ENCODE measurements at places on chromosomes 7 and 10. TPM values are rescaled to one million over a fixed set of nuclear protein-coding genes. Genes with fewer than 3 reads are reported as not detected.

GRCh38 chr7:141354251-141354650, 197.0 kb upstream of the AGK start:
- no peak for DNase-seq
- no peak overlapping the region for H3K4me3 ChIP-seq
- H3K4me1 ChIP-seq: peaks cover 10% of the 10 kb centered on the region
- H3K27ac ChIP-seq: no peak overlapping the region

The NACAD gene
- 125 TPM for total RNA-seq

GRCh38 chr7:128247640-128248194, 6.6 kb downstream of the LEP start:
- H3K36me3 ChIP-seq: peaks cover 4% of the 10 kb centered on the region
- no peak overlapping the region for H3K27ac ChIP-seq
- no peak overlapping the region for H3K4me3 ChIP-seq
- no peaks in the 10 kb centered on the region for H3K4me1 ChIP-seq
- peaks cover 2% of the 10 kb centered on the region for H3K27me3 ChIP-seq

- DNase-seq: no peak
- no peaks in the 10 kb centered on the region for H3K36me3 ChIP-seq
- no peaks in the 10 kb centered on the region for H3K27me3 ChIP-seq
Measured at GRCh38 chr10:10014846-10015245, 1002.8 kb upstream of the CELF2 start.

- H3K4me1 ChIP-seq: peaks cover 24% of the 10 kb centered on the region
- H3K4me3 ChIP-seq: no peak overlapping the region
- no peaks in the 10 kb centered on the region for H3K27me3 ChIP-seq
- H3K36me3 ChIP-seq: no peaks in the 10 kb centered on the region
- DNase-seq: no peak
- peak overlapping the region; percentile 30 for H3K27ac ChIP-seq
Measured at GRCh38 chr7:80218723-80219122, 84.1 kb downstream of the GNAI1 start.

DNA sequence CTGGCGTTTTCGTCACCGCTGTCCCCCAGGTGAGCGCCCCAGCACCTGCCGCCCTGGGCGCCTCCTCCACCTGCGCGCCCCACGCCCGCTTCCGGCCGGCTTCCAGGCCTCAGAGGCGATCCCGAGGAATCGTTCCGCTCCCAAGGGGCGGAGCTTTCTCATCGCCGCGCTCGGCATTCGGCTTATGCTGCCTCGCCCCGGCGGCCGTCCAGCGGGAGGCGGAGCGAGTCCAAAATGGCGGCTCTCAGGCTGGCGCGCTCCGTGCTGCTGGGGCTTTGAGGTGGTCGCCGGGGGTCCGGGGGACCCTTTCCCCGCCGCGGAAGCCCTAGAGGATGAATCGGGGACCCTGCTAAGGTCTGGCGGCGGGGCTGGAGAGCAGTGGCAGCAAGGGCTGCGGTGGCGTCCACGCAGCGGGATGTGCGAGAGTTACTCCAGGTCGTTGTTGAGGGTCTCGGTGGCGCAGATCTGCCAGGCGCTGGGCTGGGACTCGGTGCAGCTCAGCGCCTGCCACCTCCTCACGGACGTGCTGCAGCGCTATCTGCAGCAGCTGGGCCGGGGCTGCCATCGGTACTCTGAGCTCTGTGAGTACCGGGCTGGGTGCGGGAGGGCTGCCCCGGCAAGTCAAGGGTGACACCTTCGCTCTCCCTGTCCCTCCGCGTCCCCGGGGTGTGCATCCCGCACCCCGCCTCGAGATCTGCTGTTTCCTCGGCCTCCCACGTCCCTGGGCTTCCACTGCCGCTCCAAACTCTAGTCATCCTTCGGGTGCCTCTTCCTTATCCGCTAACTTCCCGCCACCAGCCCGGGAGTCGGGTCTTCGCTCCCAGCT, at the start of gene TAF3:
TAF3 (plus strand) TSS at position 211 of the 826 bp plus-strand sequence; CDS start at position 416, 205 bp downstream.
- H3K4me3 ChIP-seq: peak within 1 kb of the TSS; percentile 100
- H3K27me3 ChIP-seq: peaks cover 3% of the 10 kb centered on the region
- DNase-seq: peak; percentile 96
- peak within 1 kb of the TSS; percentile 88 for H3K27ac ChIP-seq
- H3K36me3 ChIP-seq: no peaks in the 10 kb centered on the region
- H3K4me1 ChIP-seq: peaks cover 7% of the 10 kb centered on the region

GRCh38 chr7:104903044-104903443, 111.0 kb upstream of the KMT2E start:
- no peak overlapping the region for H3K4me3 ChIP-seq
- H3K4me1 ChIP-seq: no peaks in the 10 kb centered on the region
- H3K27ac ChIP-seq: no peak overlapping the region
- DNase-seq: no peak

The CALML3 gene
- total RNA-seq: not detected

The NSUN6 gene
- total RNA-seq: 20.7 TPM

The AGAP4 gene
- 37.4 TPM for total RNA-seq

GRCh38 chr10:92222603-92223262, 68.1 kb downstream of the CPEB3 start:
- H3K27ac ChIP-seq: no peak overlapping the region
- no peak for DNase-seq
- H3K4me3 ChIP-seq: no peak overlapping the region
- no peaks in the 10 kb centered on the region for H3K4me1 ChIP-seq
- no peaks in the 10 kb centered on the region for H3K27me3 ChIP-seq

GRCh38 chr7:153443032-153443701, 609.0 kb upstream of the DPP6 start:
- peaks cover 2% of the 10 kb centered on the region for H3K27me3 ChIP-seq
- no peak overlapping the region for H3K4me3 ChIP-seq
- DNase-seq: no peak
- H3K4me1 ChIP-seq: no peaks in the 10 kb centered on the region

DNA sequence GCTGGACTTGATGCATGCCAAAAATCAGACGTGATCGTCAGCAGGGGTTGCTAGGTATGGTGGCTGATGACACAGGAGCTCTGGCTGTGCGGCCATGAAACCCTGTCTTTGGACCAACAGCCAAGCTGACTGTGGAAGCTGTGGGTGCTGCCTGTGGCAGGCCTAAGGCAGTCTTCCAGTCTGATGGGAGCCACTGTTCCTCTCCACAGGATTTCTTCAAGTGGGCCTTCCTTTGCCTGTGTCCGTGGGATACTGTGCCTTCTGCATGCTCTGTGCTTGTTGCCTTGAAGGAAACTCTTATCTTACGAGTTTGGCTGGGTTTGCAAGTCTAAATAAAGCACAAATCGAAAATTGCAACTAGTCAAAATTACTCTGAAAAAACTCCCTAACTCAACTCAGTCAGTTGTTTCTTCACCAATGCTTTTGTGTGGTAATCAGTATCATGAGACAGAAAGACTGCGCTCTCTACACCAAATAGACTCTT, 101.9 kb upstream of the PDLIM1 start:
- peaks cover 12% of the 10 kb centered on the region for H3K4me1 ChIP-seq
- H3K4me3 ChIP-seq: no peak overlapping the region
- no peak overlapping the region for H3K27ac ChIP-seq
- H3K27me3 ChIP-seq: peaks cover 1% of the 10 kb centered on the region
- H3K36me3 ChIP-seq: no peaks in the 10 kb centered on the region

The C10orf62 gene
- not detected for total RNA-seq

The ZNF365 gene
- 0.76 TPM for total RNA-seq

The KIAA1549 gene
- 40.2 TPM for total RNA-seq

- peak overlapping the region; percentile 98 for H3K4me3 ChIP-seq
- H3K4me1 ChIP-seq: peaks cover 12% of the 10 kb centered on the region
- H3K36me3 ChIP-seq: no peaks in the 10 kb centered on the region
- no peak overlapping the region for H3K27ac ChIP-seq
- no peak for DNase-seq
Measured at GRCh38 chr7:129435414-129435829, 1.2 kb downstream of the STRIP2 start.

The ATG9B gene
- total RNA-seq: 9.4 TPM

DNA sequence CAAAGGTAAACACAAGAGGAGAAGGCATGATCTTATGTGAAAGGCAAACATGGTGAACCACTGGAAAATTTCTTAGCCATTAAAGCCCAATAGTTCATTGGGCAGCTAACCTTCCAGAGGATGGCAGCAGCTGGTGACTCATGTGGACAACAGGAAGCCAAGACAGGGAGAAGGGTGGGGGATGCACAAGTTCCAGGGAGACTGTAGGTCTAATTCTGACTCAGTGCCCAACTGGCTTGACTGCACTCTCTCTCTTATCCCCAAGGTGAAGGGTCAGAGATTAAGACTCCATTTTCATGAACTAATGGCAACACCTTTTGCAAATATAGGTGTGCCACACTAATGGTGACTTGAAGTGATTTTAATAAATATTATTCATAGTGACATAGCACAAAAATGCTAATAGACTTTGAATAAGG, 47.9 kb upstream of the SLC35B4 start:
- no peak for DNase-seq
- no peak overlapping the region for H3K27ac ChIP-seq
- H3K36me3 ChIP-seq: peaks cover 4% of the 10 kb centered on the region

- no peak overlapping the region for H3K4me3 ChIP-seq
- H3K27me3 ChIP-seq: no peaks in the 10 kb centered on the region
- no peaks in the 10 kb centered on the region for H3K4me1 ChIP-seq
- H3K36me3 ChIP-seq: no peaks in the 10 kb centered on the region
- DNase-seq: no peak
Measured at GRCh38 chr10:127953876-127954275, 47.0 kb downstream of the PTPRE start.

The MTERF1 gene
- 17.0 TPM for total RNA-seq

The NOBOX gene
- total RNA-seq: not detected

DNA sequence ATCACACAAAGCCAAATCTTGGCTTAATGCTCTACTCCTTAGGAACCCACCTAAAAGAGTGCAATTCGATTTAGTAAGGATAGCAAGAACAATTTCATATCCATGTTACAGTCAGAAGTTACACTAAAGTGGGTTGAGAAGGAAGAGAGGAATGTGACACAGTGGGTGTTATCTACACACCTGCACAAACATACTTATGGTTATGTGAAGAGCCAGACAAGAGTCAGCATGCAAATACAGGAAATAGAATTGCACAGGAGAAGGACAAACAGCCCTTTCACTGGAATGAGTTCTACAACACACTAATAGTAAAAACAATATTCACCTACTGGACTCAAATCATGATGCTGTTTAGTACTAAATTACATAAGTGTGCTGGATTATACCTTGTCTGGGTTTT, 262.8 kb downstream of the DGKB start:
- peaks cover 1% of the 10 kb centered on the region for H3K27me3 ChIP-seq
- no peak overlapping the region for H3K27ac ChIP-seq
- H3K4me1 ChIP-seq: no peaks in the 10 kb centered on the region
- peaks cover 8% of the 10 kb centered on the region for H3K36me3 ChIP-seq
- no peak for DNase-seq

- no peak for DNase-seq
- peaks cover 6% of the 10 kb centered on the region for H3K4me1 ChIP-seq
- no peak overlapping the region for H3K27ac ChIP-seq
- no peaks in the 10 kb centered on the region for H3K36me3 ChIP-seq
- no peak overlapping the region for H3K4me3 ChIP-seq
Measured at GRCh38 chr10:3666525-3667302, 118.3 kb downstream of the KLF6 start.

DNA sequence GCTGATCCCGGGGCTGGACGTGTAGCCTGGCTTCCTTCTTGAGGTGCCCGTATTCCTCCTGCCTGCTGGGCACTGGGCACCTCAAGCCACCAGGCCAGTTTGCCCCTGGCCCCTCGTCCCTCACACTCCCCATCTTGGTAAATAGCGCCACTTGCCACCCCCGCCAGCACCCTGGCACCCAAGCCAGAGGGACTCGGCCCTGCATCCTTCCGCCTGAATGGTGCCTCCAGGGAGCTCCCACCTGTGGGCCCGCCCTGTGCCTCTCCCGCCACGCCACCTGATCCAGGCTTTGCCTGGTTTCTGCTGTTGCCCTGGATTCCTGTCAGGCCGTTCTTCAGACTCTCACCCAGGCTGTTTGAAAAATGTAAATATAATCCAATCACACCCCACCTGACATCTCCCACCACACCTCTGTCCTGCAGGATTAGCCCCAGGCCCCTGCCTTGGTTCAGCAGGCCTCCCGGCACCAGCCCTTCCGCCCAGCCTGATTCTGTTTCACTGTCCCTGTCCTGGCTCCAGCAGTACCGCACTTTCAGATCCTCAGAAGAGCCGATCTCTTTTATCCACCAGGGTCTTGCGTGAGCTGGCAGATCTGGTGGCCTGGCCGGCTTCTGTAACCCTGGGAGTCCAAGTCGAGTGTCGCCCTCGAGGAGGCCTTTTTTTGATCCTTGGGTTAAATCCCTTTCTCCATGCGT, 33.8 kb downstream of the WIPI2 start:
- peaks cover 7% of the 10 kb centered on the region for H3K4me1 ChIP-seq
- H3K36me3 ChIP-seq: peaks cover 7% of the 10 kb centered on the region
- no peak overlapping the region for H3K4me3 ChIP-seq
- H3K27me3 ChIP-seq: peaks cover 7% of the 10 kb centered on the region
- H3K27ac ChIP-seq: no peak overlapping the region
- no peak for DNase-seq

DNA sequence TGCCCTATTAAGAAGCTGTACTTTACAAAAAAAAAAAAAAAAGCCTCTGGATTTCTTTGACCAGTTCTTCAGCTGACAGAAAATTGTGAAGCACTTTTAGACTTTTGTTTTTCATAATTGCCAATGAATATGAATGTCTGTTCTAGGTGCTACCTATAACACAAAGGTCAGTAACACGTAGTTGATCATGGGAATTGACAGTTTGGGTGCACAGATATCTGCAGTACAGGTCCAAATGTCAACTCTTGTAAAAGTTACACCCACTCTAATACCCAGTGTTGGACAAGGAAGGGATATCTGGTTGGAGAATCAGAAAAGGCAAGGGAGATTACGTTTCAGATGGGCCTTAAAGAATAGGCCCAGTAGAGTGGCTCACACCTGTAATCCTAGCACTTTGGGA, 1.8 kb downstream of the REEP3 start:
- DNase-seq: no peak
- no peaks in the 10 kb centered on the region for H3K36me3 ChIP-seq
- peak overlapping the region; percentile 92 for H3K4me3 ChIP-seq
- H3K27me3 ChIP-seq: peaks cover 7% of the 10 kb centered on the region
- peaks cover 31% of the 10 kb centered on the region for H3K4me1 ChIP-seq
- H3K27ac ChIP-seq: peak overlapping the region; percentile 95

- H3K36me3 ChIP-seq: no peaks in the 10 kb centered on the region
- no peaks in the 10 kb centered on the region for H3K27me3 ChIP-seq
- H3K27ac ChIP-seq: no peak overlapping the region
- DNase-seq: no peak
- no peak overlapping the region for H3K4me3 ChIP-seq
- H3K4me1 ChIP-seq: no peaks in the 10 kb centered on the region
Measured at GRCh38 chr10:107898392-107898791, 733.9 kb upstream of the SORCS1 start.

- DNase-seq: no peak
- peaks cover 4% of the 10 kb centered on the region for H3K27me3 ChIP-seq
- no peak overlapping the region for H3K27ac ChIP-seq
Measured at GRCh38 chr7:17099083-17099973, 199.1 kb upstream of the AHR start.

- H3K27ac ChIP-seq: peak overlapping the region; percentile 69
- H3K4me1 ChIP-seq: no peaks in the 10 kb centered on the region
- no peaks in the 10 kb centered on the region for H3K36me3 ChIP-seq
- peak overlapping the region; percentile 86 for H3K4me3 ChIP-seq
- DNase-seq: no peak
Measured at GRCh38 chr7:36367561-36368077, 22.0 kb upstream of the ANLN start.
